Esophagus squamous epithelium (tissue), 5 donors: ENCODE measurements at places on chromosomes 1 and 21.

DNA sequence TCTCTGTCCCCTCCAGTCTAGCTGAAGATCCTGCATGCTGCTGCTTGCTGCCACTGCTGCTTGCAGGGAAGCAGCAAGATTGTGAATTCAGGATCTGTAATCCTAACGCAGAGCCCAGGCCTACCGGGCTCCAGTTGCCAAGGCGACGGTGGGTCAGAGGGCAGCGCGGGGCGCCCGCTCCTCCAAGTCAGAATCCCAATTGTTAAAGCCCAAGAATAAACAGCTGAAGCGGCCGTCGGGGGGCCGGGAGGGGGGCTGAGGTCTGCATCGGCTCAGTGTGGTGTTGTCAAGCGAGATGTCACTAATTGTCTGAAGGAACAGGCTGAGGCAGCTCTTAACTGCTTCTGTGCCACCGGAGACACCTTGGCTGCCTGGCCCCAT, 36.8 kb downstream of the AHDC1 start:
- no peak for DNase-seq

- no peak for DNase-seq
Observed at GRCh38 chr1:43557744-43558245, 27.1 kb downstream of the PTPRF start.

DNA sequence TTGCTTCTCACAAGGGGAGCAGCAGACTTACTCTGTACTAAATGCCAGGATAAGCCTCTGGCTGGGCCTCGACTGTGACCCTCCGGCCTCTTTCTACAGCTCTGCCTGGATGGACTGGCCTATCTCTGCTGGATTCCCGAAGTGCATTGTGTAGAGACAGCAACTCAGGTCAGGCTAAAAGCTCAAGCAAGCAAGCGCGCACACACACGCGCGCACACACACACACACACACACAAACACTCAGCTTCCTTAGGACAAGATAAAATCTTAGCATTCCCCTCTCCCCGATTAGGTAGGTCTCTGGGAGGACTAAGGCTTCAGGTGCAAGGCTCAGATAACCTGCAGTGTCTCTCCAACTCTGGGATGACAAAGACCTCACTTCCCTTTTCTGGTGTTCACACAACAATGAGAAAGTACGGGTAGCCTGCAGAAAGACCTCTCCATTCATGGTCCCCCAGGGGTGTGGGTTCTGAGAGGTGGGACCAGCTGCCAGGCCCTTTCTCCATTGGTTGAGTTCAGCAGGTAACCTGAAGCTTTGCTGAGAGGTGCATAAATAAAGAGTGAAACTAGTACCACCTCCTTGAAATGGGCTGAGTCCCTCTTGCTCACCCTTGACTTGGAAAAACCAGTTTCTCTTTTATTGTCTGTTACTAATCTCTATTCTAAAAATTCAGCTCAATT, 155.1 kb upstream of the CAMK1G start:
- DNase-seq: no peak

- DNase-seq: no peak
Observed at GRCh38 chr1:116579259-116579875, 8.5 kb upstream of the CD58 start.

- DNase-seq: no peak
Observed at GRCh38 chr1:180542113-180542837, 16.5 kb upstream of the OVAAL start.

- no peak for DNase-seq
Observed at GRCh38 chr1:151729157-151729965, 8.0 kb downstream of the RIIAD1 start.

DNA sequence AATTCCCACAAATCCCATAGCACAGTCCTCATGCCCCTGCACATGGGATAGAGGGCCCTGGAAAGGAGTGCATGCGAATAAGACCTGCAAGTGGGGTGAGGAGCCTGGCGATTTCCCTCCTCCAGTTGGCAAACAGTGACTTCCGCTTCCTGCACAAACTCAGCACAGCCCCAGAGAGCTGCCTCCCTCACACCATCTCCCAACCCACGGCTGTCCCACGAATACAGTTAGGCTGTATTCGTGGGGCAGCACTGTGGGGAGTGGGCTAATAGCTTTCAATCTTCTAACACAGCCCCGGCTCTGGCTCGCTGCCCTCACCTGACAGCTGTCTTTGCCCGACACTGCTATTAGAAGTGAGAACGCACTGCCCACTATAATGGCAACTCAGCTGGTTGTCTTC, 28.2 kb upstream of the CNTN2 start:
- DNase-seq: no peak
